ENCODE measurements at places on chromosomes 2 and 18.

- DNase-seq = no peak
These were observed 88.3 kb upstream of the KCNH7 start for GRCh38 chr2:162926907-162927306.

- DNase-seq = no peak
These were observed 102.9 kb downstream of the CABLES1 start for GRCh38 chr18:23238152-23238531.

DNA sequence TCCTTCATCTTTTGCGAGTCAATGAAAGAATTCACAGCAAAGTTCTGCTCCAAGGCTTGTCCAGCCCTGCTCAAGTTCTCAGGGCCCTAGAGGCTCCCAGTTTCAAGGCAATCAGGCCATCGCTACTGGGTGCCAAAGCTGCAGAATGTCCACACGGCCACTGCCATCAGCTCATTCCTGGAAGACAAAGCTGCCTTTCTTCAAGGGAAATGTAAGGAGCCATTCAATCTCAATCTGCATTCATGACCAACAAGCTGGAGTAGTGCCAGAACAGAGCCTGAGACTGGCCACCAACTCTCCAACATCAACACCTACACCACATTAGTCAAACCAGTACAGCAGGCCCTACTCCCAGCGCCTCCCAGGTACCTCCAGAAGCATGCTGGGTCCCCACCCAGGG lies 202.2 kb downstream of the TCF4 start:
- peak; percentile 54 for DNase-seq

GRCh38 chr2:105327690-105328089 lies 1.8 kb downstream of the TGFBRAP1 start:
- no peak for DNase-seq

- DNase-seq = peak; percentile 96
These were observed 139.0 kb downstream of the DDX1 start for GRCh38 chr2:15730545-15731212.

DNA sequence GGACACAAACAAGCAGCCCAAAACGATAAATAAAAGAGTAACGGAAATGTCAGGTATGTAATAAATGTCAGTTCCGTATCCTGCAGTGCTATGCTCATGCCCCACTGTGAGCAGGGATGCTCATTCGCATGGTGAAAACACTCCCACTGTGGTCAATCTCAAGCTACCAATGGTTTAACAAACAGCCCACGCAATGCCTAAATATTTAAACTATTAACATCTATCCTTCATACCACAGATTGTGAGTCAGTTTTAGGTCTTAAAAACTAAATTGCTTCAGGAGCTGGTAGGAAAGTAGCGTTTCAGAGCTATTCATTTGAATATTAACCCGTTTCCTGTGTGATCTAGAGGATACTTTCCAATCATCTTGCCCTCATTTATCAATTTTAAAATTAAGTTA lies 207.4 kb downstream of the TCF4 start:
- DNase-seq = no peak

DNA sequence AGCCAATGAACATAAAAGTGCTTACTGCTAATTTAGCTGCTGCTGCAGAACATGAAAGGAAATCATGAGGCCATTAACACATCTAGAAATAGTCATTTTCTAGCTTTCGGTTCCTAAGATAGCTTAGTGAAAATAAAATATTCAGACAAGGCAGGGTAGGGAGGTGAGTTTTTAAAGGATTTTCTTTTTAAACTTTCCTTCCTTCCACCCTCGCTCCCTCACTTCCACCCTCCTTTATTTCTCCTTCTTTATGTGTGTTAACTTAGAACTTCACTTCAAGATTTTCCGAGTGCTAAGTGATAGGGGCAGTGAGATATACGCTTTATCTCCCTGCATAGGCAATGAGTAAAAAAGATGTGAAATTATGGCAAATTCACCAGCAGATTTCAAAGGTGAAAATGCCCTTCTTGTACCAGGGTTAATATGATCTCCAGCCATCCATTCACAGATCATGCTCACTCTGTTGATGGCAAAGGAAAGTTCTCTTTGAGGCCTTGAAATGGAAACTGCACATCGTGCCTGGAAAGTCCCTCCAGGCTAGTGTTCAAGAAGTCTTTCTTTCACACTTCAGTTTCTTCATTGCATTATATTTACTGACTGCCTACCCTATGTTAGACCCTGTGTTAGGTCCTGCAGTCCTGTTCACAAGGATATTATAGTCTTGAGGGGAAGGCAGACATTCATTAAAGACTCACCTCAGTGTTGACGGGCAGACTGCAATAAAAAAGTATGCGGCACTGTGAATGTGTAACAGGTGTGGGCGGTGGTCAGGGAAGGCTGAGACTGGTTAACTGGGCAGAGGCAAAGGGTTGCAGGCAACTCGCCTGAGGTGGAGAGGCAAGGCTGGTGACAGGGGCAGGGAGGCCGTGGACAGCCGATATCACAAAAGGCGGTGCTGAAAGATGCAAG lies 200.8 kb downstream of the PLCL1 start:
- no peak for DNase-seq

- DNase-seq = no peak
These were observed 459.4 kb upstream of the HNRNPA3 start for GRCh38 chr2:176753205-176753604.

All from right cardiac atrium (tissue), 5 donors.